ENCODE measurements at places on chromosomes 16 and 17.

GRCh38 chr16:89031715-89032659 is 55.0 kb upstream of the CBFA2T3 start:
- DNase-seq: no peak

DNA sequence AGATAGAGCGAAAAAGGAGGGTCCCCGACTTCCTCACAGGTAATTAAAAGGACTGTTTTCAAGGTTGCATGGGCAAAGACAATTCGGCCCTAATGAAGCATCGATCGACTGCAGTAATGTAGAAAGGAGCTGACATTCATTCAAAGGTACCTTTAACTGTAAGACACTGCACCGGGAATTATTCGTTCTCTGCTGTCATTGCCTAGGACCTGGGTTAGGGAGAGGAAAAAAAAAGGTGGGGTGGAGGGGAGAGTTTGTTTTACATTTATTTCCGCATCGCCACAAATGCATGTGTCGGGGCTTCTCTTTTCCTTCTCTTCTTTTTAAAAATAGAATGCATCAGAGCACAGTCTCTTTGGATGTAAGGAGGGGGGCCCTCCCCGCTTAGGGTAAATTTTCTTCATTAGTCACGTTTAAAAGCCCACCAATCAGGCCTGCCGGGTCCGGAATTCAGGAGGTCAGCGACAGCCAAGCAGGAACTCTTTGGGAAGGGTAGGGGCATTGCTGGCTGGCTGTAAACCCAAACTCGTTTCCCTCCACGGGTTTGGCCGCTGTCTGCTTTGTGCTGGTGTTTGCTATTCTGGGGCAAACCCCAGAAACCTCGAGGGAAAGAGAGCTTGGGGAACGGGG is 496.2 kb upstream of the ZFHX3 start:
- no peak for DNase-seq

DNA sequence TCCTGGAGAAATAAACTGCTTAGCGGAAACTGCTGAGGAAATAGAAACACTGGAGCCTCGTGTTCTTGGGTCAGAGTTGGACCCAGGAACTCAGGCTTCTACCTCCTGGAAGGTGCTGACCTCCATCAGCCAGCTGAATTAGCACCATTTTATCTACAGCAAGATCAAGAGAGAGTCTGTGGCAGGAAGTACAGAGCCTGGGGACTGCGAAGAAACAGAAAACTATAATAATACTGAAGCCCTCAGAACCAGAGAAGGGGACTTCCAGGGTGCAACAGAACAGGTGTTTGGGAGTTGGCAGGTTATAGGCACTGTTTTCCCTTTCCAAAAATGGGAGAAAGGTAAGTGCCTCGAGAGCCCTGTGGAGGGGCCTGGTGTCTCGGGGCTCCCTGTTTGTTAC is 379.7 kb downstream of the CA10 start:
- no peak for DNase-seq

- no peak for DNase-seq
These were observed 691.6 kb upstream of the RBFOX1 start for GRCh38 chr16:6641091-6641490.

GRCh38 chr16:60605176-60605575 is 1431.1 kb downstream of the CDH8 start:
- no peak for DNase-seq

DNA sequence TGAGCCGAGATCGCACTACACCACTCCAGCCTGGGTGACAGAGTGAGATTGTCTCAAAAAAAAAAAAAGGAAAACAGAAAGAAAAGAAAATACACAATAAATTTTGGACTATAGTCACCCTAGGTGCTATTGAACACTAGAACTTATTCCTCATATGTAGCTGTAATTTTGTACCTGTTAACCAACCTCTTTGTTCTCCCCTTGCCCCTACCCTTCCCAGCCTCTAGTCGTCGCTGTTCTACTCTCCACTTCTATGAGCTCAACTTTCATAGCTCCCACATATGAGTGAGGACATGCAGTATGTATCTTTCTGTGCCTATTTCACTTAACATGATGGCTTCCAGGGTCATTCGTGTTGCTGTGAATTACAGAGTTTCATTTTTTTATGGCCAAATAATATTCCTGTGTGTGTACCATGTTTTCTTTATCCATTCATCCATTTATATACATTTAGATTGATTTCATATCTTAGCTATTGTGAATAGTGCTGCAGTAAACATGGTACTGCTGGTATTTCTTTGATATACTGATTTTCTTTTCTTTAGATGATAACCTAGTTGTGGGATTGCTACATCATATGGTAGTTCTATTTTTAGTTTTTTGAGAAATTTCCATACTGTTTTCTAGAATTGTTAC is 28.3 kb downstream of the VPS35L start:
- DNase-seq: peak; percentile 76

GRCh38 chr17:1997927-1998742 is 27.0 kb downstream of the RTN4RL1 start:
- peak; percentile 97 for DNase-seq

- peak; percentile 82 for DNase-seq
These were observed 25.2 kb upstream of the USP36 start for GRCh38 chr17:78865682-78866390.

- no peak for DNase-seq
These were observed 5.4 kb downstream of the WBP2 start for GRCh38 chr17:75849724-75850123.

Measured in NCI-H82 (cell line).